ENCODE measurements at places on chromosomes 13 and 19.

- H3K36me3 ChIP-seq, result no peaks in the 10 kb centered on the region
- H3K27ac ChIP-seq, result no peak overlapping the region
- no peaks in the 10 kb centered on the region for H3K27me3 ChIP-seq
These were observed 50.2 kb downstream of the SIPA1L3 start for GRCh38 chr19:37957176-37957575.

DNA sequence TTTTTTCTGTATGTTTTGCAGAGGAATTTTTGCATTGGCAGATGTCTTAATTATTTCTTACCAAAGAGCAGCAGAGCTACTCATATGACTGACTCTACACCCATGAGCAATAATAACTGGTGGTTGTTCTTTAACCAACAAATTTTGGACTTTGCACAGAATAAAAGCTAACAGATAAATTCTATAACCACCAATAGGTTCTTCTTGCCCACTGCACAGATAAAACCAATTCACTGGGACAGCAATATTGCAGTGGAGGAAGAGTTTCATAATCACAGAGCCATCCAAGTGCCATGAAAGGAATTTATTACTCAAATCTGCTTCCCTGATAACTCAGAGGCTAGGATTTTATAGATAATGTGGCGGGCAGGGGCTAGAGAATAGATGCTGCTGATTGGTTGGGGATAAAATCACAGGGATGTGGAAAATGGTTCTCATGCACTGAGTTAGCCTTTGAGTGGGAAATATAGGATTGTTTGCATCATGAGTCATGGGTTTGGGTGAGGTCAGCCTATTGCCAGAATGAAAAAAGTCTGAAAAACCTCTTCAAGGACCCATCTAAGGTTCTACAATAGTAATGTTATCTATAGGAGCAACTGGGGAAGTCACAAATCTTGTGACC is 104.3 kb upstream of the PCDH17 start:
- H3K27me3 ChIP-seq, result no peaks in the 10 kb centered on the region
- no peak overlapping the region for H3K27ac ChIP-seq
- no peak for DNase-seq
- H3K4me3 ChIP-seq, result no peak overlapping the region
- H3K36me3 ChIP-seq, result no peaks in the 10 kb centered on the region

GRCh38 chr19:45779231-45780145 is 2.8 kb downstream of the DMPK start:
- no peak overlapping the region for H3K4me3 ChIP-seq
- H3K27ac ChIP-seq, result no peak overlapping the region
- peaks cover 33% of the 10 kb centered on the region for H3K36me3 ChIP-seq
- no peak for DNase-seq
- no peaks in the 10 kb centered on the region for H3K27me3 ChIP-seq

DNA sequence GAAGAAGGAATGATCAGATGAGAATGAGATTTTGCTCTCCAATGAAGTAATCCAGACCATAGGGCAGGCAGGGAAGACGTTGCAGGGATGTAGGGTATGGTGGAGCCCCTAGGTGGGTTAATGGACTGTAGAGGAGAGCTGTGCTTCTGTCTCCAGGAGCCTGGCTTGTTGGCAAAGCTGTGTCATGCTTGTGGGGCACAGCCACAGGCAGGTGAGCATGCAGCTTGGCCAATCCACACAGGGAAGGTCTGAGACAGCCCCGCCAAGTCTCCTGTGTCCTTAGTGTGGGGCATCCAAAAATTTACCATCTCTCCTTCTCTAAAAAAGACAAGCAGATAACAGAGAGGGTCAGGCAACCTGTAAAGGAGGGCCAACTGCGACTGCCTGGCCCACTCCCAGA is 71.4 kb upstream of the FLT1 start:
- no peak for DNase-seq
- peaks cover 12% of the 10 kb centered on the region for H3K4me1 ChIP-seq
- H3K27ac ChIP-seq, result no peak overlapping the region
- H3K36me3 ChIP-seq, result no peaks in the 10 kb centered on the region
- H3K4me3 ChIP-seq, result no peak overlapping the region

- no peak overlapping the region for H3K4me3 ChIP-seq
- no peak for DNase-seq
- peaks cover 18% of the 10 kb centered on the region for H3K27me3 ChIP-seq
These were observed 35.3 kb upstream of the CD177 start for GRCh38 chr19:43318203-43318602.

- H3K27ac ChIP-seq, result no peak overlapping the region
- no peak for DNase-seq
- no peak overlapping the region for H3K4me3 ChIP-seq
- no peaks in the 10 kb centered on the region for H3K4me1 ChIP-seq
These were observed 132.7 kb downstream of the FREM2 start for GRCh38 chr13:38819596-38819995.

GRCh38 chr19:18634612-18635297 is 2.1 kb upstream of the KLHL26 start:
- no peaks in the 10 kb centered on the region for H3K36me3 ChIP-seq
- no peak overlapping the region for H3K27ac ChIP-seq
- peaks cover 3% of the 10 kb centered on the region for H3K27me3 ChIP-seq
- peak; percentile 37 for DNase-seq
- peaks cover 7% of the 10 kb centered on the region for H3K4me1 ChIP-seq
- no peak overlapping the region for H3K4me3 ChIP-seq

- H3K4me3 ChIP-seq, result no peak overlapping the region
- H3K36me3 ChIP-seq, result peaks cover 50% of the 10 kb centered on the region
- no peaks in the 10 kb centered on the region for H3K27me3 ChIP-seq
- H3K27ac ChIP-seq, result no peak overlapping the region
- DNase-seq, result no peak
- no peaks in the 10 kb centered on the region for H3K4me1 ChIP-seq
These were observed 10.8 kb downstream of the SLC35E1 start for GRCh38 chr19:16561382-16561781.

GRCh38 chr19:38413416-38413815 is 10.5 kb downstream of the FAM98C start:
- DNase-seq, result no peak
- no peak overlapping the region for H3K4me3 ChIP-seq
- H3K27ac ChIP-seq, result no peak overlapping the region
- H3K4me1 ChIP-seq, result no peaks in the 10 kb centered on the region
- H3K27me3 ChIP-seq, result peaks cover 15% of the 10 kb centered on the region

DNA sequence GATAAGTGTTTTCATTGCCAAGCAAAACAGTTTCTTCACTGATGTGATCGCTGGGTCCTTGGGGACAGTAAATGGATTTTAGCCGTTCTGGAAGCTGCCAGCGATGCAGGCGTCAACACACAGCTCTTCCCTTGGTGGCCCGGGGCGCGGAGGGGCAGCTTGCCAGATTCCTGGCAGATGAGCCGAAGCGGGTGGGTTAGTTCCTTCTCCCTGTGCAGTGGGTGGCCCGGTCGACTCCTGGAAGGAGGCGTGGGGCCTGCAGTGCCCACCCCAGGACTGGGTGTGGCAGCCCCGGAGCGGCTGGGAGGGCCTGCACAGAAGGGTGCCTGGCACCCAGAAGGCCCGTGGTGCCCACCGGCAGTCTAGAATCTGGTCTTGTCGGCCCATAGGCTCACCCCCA is 69.0 kb downstream of the KDM4B start:
- H3K4me1 ChIP-seq, result peaks cover 11% of the 10 kb centered on the region
- no peak overlapping the region for H3K27ac ChIP-seq
- H3K4me3 ChIP-seq, result no peak overlapping the region
- peaks cover 57% of the 10 kb centered on the region for H3K36me3 ChIP-seq

DNA sequence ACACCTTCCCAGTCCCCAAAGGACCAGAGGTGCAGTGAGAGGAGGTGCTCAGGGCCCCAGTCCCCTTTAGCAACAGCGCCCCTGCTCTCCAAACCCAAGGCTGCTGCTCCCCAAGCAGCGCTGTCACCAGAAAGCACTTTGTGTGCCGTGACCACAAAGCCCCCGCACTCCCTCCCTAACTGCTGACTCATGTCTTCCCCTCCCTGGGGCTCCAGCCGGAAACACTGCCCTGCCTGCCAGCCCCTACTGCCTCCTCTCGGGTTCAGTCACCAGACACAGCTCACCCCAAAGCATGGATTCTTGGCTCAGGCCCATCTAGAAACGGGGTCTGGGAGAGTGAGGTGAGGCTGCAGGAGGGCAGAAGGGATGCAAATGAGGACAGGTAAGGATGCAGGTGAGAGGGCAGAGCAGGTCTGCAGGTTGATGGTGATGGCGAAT is 4.9 kb upstream of the TNFSF14 start:
- DNase-seq, result peak; percentile 21
- no peaks in the 10 kb centered on the region for H3K27me3 ChIP-seq
- H3K36me3 ChIP-seq, result no peaks in the 10 kb centered on the region
- H3K27ac ChIP-seq, result no peak overlapping the region
- no peaks in the 10 kb centered on the region for H3K4me1 ChIP-seq

- no peak overlapping the region for H3K27ac ChIP-seq
- peak; percentile 22 for DNase-seq
- H3K4me3 ChIP-seq, result no peak overlapping the region
- H3K36me3 ChIP-seq, result peaks cover 8% of the 10 kb centered on the region
These were observed 105.0 kb downstream of the DGKH start for GRCh38 chr13:42153199-42154113.

DNA sequence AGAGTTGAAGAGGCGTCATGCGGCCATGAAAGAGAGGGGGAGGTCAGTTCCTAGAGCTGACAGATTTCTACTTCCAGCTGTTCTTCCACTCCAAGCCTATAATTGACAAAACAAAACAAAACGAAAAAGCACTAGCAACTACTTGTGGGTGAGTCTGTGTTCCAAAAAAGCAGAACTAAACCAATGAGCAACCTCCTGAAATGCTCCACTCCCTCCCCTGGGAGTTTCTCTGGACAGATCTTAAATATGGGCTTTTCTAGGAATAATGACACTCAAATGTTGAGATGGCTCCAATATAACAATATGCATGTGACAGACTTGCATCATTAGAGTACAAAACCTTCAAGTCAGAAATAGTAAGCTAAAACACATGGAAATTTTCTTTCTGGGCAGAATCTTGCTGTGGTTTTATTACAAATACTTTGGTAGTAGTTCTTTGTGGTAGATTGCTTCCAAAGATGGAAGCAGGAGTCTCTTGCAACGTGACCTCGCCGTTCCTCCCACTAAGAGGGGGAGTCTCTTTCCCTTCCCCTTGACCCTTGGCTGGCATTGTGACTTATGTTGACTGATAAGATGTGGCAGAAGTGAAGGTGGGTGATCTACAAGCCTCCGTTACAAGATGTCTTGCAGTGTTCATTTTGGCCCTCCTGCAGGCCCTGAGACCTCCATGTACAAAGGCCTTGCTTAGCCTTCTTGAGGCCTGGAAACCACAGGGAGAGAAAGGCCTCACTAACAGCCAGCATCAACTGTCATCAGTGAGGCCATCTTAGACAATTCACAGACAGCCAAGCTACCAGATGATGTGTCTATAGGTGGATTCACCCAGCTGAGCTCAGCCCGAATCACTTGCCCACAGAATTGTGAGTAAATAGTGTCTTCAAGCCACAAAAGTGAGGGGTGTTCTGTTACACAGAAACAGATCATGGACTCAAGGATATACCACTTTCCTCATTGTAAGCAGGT is 173.1 kb upstream of the RFC3 start:
- H3K4me3 ChIP-seq, result no peak overlapping the region
- H3K4me1 ChIP-seq, result peaks cover 28% of the 10 kb centered on the region
- no peaks in the 10 kb centered on the region for H3K36me3 ChIP-seq
- DNase-seq, result peak; percentile 4
- no peaks in the 10 kb centered on the region for H3K27me3 ChIP-seq

DNA sequence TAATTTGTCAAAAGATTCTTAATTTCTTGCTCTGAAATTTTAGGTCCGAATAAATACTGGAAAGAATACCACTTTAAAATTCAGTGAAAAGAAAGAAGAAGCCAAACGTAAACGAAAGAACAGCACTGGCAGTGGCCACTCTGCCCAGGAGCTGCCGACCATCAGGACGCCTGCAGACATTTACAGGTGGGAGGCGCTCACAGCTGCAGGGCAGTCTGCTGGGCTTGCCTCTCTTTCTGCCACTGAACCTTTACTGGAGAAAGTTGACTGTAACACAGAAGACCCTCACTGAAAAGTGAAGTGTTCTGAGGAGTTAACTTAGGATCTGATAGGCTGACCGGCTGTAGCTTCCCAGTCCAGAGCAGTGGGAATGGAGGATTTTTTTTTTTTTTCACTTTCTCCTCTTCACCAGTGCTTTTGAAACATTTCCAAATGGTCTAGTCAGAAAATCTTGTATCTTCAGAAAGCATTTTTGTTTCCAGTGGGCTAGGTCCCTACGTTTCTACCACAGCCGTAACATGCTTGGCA is 69.1 kb downstream of the URI1 start:
- no peaks in the 10 kb centered on the region for H3K27me3 ChIP-seq
- H3K4me1 ChIP-seq, result no peaks in the 10 kb centered on the region

- H3K27me3 ChIP-seq, result no peaks in the 10 kb centered on the region
- H3K36me3 ChIP-seq, result no peaks in the 10 kb centered on the region
- H3K27ac ChIP-seq, result no peak overlapping the region
These were observed 843.0 kb downstream of the PCDH17 start for GRCh38 chr13:58474581-58474980.

- no peaks in the 10 kb centered on the region for H3K36me3 ChIP-seq
- H3K27me3 ChIP-seq, result no peaks in the 10 kb centered on the region
- peaks cover 4% of the 10 kb centered on the region for H3K4me1 ChIP-seq
- DNase-seq, result peak; percentile 92
These were observed 39.5 kb downstream of the PCCA start for GRCh38 chr13:100128373-100128772.

- no peak overlapping the region for H3K4me3 ChIP-seq
- DNase-seq, result no peak
- H3K4me1 ChIP-seq, result no peaks in the 10 kb centered on the region
- H3K36me3 ChIP-seq, result no peaks in the 10 kb centered on the region
- H3K27me3 ChIP-seq, result no peaks in the 10 kb centered on the region
These were observed 94.8 kb downstream of the SOX1 start for GRCh38 chr13:112161521-112162301.

GRCh38 chr13:29484236-29484635 is 111.3 kb downstream of the SLC7A1 start:
- DNase-seq, result no peak
- no peaks in the 10 kb centered on the region for H3K36me3 ChIP-seq
- H3K4me3 ChIP-seq, result no peak overlapping the region
- no peak overlapping the region for H3K27ac ChIP-seq
- H3K27me3 ChIP-seq, result peaks cover 59% of the 10 kb centered on the region

DNA sequence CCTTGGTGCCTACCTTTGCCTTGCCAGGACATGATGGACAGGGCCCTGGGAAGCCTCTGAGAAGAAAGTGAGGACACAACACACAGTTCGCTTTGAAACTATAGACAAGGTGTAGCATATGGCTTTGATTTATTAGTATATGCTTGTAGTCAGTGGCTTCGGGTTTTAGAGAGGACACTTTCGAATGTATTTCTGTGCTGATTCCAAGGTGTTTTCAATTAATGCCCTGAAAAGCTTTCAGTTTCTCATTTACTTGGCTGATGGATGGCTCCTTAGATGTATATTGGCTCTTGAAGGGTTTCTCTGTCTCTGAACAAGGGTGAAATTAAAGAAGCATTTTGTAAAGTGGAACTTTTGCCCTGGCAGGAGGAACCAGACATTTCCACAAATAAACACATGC is 106.9 kb downstream of the POSTN start:
- peaks cover 2% of the 10 kb centered on the region for H3K4me1 ChIP-seq
- H3K27me3 ChIP-seq, result no peaks in the 10 kb centered on the region
- no peak for DNase-seq
